ENCODE measurements at places on chromosomes 7 and 10.

DNA sequence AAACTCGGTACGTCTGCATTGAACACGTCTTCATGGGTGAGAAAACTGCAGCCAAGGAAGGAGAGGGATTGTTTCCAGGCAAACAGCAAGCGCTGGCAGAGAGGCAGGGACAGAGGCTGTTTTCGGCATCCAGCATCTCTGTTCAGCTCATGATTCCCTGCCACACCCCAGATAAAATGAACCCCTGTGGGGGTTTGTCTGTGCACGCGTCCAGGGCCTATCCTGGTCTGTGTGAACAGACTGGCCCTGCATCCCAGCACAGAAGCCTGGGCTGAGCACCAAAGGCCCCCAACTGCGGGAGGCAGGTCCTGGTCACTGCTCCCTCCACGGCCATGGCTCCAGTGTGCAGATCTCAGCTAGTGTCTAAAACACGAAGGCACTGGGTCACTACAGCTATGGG, 83.3 kb upstream of the FAM20C start:
- DNase-seq = no peak

DNA sequence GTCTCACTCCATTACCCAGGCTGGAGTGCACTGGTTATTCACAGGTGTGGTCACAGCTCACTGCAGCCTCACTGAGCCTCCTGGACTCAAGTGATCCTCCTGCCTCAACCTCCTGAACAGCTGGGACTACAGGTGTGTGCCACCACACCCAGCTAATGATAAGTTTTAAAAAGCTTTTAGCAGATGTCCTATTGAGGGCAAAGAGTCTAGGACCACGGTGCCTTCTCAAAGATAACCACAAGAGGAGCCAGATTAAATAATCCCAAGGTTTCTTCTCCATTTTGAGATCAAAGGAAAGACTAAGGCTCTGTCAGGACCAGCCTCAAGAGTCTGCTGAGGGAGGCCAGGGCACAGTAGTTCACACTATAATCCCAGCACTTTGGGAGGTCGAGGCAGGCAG, 4.7 kb downstream of the ATP5MF start:
- DNase-seq = no peak

DNA sequence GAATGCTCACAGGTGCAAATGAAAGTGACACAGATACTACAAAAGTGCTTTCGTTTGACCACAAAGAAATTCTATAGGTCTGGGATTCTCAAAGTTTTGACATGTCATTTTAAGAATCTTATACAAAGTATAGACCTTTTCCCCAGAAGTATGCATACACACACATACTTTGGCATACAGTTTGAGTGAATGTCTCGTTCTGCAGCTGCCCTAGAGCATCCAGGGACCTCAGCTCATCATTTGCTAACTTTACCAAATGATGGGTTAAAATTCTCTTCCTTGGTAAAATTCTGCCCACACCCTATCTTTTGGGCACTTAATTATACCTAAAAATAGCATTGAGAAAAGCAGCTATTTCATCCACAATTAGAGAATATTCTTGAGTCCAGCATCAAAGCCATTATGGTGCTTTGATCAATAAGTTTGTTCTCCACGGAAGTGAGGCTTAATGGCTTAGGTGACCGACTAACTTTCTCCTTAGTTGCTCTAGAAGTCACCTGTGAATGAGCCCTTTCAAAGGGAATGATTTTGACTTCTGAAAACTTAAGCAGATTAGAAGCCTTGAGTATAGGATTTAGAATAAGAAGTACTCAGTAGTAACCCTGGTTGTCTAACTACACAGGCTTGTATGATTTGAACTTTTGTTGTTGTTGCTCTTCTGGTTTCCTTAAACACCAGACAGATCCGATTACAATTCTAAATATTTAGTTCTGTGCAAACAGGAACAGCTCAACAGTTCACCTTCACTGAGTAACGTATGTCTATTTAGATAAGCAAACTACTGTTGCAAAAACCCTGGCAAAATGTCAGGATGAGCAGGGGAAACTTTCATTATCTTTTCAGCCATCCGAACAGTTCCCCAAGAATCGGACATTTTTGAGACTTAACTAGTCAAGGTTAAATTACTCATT, 70.6 kb downstream of the CNNM2 start:
- no peak for DNase-seq

DNA sequence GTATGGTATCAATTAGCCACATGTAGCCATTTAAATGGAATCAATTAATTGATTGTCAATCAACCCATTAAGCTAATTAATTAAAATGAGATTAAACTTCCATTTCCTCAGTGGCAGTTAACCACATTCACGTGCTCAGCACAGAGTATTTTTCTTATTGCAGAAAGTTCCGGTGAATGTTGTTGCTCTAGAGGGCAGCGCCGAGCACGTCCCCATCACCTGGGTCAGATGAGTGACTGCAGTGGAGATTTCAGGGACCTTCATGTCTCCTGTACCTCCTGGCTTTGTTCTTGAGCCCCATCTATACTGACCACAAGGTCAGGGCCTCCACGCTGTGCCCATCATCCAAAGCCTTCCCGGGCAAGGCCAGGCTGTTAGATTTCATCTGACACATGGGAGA, 168.8 kb upstream of the MKI67 start:
- no peak for DNase-seq

GRCh38 chr7:17682586-17682985, 257.7 kb downstream of the SNX13 start:
- DNase-seq = no peak

DNA sequence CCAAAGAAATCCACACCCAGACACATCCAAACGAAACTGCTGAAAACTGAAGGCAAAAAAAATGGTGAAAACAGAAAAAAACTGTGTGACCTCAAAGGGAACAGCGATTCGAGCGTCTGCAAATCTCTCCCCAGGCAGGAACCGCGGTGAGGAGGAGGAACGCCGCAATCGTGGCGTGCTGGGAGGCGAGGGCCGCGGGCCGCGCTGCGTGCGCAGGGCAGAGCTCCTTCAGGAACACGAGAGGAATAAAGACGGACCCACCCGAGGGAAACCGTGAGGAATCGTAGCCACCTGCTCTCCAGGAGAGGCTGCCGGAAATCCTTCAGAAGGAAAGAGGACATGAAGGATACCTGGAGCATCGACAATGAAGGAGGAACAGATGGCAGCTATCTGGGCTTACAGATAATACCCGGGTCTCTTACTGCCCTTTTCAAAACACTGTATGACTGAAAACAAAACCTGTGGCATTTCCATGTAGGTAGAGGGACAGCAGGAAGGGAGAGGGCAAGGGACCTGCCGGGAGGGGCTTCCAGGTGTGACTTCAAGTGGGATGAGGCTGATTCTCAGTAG, 266.0 kb downstream of the MAD1L1 start:
- no peak for DNase-seq

DNA sequence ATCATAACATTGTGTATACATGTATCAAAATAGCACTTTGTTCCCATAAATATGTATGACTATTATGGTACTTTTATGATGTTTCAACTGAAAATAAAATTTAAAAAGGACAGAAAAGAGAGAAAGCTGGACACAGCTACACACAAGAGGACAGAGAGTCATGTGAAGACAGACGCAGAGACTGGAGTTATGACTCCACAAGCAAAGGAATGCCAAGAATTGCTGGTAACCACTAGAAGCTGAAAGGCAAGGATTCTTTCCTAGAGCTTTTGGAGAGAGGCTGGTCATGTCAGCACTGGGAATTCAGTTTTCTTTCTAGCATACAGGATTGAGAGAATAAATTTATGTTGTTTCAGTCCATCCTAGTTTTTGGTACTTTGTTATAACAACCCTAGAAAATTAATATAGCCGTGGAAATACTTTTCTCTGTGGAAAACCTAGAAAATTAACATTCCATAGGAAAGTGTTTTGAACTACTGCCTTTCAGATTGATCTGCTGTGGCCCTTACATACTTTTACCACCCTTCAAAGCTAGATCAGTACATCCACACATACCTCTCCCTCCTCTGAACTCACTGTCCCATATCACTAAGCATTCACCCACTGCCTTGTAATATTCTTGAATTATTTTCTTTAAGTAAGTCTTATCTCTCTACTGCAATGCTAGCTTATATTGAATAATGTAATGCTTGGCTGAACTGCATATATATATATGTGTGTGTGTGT, 575.3 kb downstream of the IPMK start:
- DNase-seq = no peak

DNA sequence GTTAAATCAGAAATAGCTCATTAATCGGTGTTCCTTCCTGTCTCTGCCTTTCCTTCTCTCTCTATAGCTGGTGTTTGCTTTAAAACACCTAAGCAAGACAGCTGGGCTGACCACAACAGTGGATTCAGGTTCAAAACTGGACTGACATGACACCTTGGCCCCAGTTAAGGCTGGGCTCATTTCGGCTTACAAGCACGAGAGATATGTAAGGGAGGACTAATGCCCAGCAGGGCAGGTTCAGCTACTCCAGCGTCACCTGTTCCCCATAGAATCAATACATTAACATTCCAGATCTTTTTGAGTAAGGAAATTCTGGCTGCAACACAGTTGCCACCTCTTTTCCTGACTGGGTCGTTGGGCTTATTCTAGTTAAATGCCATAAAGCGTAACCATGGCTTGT, 323.0 kb upstream of the AOAH start:
- no peak for DNase-seq

- peak; percentile 58 for DNase-seq
Observed at GRCh38 chr7:42237811-42238541, 967 bp upstream of the GLI3 start.

DNA sequence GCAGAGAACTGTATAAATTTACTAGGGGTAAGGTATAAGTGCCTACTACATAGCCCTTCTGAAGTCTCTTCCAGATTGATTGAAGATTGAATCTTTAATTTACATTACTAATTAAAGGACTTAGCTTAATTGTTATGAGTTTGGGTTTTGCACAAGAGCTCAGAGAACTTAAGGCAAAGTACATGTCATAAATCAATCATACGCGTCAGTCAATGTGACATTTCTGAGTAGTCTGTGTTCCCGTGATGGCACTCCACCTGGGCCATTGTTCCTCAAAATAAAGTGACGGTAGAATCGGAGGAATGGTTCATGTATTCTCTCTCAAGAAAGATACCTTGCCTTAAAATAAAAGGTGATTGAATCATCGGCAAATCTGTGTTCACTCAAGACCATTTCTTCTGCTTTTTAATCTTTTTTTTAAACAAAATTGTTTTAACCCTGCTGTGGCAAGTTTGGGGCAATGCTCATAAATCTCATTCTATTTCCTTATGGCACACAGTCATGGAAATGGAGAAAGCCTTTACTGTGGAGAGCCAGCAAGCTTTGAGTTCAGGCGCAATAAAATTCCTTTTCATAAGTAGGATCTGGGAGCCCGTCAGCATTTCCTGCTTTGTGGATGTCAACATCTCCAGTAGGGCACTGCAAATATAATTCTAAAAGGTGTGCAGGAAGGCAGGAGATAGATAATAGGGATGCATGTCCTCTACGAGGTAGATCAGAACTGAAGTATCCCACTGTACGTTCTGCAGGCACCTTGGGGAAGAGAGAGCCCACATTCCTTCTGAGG, 427.4 kb downstream of the GATA3 start:
- no peak for DNase-seq

DNA sequence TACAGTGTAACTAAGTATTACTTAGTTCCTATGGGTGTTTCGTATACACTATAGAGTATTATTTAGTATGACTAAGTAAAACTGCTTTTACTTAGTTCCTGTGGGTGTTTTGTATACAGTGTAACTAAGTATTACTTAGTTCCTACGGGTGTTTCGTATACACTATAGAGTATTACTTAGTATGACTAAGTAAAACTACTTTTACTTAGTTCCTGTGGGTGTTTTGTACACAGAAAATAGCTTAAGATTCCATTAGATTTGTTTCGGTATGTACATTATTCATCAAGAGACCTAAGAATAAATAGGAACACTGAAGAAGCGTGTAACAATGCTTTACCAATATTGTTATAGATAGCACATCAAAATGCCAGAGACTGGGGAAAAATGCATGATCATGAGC, 25.0 kb downstream of the IGF2BP3 start:
- no peak for DNase-seq

DNA sequence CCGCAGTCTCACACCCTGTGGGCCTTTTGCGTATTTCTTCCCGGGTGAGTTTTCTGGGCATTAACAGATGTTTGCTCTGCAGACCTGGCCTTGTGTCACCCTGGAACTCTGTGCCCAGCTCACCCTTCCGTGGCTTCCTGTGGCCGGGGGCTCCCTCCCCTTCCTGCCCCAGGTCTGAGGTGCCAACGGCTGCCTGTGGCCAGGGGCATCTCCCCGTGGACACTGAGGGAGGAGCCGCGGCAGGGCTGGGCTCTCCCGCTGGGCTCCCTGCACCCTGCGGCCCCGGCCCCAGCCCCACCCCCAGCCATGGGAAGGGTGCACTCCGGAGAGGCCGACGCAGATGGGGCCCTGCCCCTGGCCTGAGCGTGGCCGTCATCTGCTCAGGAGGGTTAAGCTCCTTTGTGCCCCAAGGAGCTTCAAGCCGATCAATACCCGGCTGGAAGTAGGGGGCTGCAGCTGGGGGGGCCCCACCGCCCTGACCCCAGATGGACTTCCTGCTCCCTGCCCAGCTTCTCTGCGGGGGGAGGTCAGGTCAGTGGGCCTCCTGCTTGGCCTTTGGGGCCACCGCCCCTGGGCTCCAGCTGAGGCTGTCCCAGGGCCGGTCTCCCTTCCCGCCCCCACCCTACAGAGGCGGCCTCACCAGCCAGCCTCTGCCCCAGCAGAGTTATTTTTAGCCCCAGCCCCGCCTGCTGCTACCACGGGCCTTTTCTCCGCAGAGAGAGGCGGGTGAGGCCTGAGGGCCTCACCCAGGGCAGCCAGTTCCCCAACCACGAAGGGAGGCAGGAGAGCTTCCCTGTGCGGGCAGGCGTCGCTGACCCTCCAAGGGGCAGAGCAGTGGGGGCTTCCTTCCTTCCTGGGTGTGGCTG, 24.2 kb downstream of the PWWP2B start:
- DNase-seq = no peak

DNA sequence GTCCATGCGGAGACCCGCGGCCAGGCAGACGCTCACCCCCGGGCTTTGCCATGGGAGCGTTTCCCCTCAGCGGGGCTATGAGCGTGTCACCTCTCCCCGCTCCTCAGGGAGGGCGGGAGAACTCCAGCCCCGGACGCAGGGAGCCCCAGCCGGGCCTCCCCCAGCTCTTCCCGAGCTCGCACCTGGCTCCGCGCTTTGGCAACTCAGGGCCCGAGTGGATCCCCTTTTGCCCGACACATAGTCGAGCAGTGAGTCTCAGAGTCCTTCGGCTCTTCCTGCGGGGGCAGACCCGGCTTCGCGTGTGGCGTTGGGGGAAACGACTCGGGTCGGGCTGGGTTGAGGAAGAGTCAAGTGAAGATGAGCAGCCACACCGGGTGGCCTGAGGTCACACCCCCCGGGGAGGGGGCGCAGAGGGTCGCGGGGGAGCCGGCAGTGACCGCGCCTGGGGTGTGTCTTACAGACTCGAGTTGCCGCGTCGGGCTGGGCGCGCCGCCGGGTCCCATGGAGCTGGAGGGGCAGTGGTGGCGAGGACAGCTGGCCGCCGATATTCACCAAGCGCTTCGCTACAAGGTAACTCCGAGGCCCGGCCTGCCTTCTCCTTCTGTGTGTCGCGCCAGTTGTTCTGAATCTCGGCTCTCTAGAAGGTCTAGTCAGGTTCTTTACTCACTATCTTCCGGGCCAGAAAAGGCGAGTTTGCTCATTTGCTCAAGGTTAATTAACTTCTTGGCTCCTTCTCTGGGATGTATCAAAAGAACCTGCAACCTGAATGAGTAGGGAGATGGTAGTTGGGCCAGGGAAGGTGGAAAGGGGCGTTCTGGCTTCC, 721 bp downstream of the CCNJ start:
- DNase-seq = peak; percentile 60

GRCh38 chr7:47483604-47484273, 98.2 kb downstream of the TNS3 start:
- no peak for DNase-seq

- DNase-seq = no peak
Observed at GRCh38 chr7:6237011-6237410, 35.4 kb downstream of the CYTH3 start.

GRCh38 chr7:43824963-43825362, 44.4 kb downstream of the MRPS24 start:
- no peak for DNase-seq

Measured in brain (organoid and tissue), 16 donors.